ENCODE measurements at places on chromosomes 7 and 10. TPM values are rescaled to one million over a fixed set of nuclear protein-coding genes. Genes with fewer than 3 reads are reported as not detected.

The PRKCQ gene
- total RNA-seq: 42.9 TPM

DNA sequence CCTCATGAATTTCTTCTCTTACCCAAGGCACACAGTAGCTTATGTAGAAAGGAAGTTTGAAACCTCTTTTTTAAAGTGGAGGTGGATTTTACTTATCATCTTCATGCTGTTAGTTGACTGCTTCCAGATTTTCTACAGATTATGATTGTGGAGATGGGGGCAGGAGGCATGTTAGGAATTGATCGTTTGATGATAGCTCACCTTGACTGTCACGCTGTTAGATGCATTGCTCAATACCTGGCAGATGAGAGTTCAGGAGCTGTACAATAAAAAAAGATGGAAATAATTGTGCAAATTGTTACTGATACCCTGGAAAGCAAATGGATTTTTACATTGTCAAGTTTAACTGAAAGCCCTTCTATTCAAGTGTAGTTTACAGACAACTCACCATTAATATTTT is 340.3 kb downstream of the PLXDC2 start:
- no peak for DNase-seq

DNA sequence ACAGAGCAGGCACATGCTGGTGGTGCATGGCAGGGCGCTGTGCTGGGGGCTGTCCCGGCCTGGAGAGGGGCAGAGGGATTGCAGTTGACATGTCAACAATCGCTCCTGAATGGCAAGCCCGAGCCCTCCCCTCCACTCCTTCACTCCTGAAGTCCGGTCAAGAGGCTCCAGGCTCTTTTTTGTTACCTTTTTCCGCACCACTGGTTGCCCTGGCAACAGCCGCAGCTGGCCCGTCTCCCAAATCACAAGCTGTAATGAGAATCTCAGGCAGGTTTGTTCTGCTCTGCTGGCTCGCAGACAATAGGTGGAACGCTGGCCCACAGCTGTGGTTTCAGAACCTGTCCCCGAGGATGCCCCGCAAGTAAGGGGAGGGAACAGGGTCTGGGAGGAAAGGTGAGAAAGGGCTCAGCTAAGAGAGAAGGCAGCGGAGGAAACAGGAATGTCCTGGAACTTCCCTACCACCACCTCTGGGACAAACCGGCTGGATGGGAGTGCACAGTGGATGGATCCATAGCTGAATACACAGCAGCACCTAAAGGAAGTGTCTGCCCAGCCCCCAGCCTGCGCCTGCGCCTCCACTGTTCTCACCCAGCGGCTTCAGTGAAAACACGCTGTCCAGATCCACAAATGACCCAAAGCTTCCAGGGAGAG is 58.9 kb downstream of the CALML3 start:
- DNase-seq: no peak

The TAS2R60 gene
- not detected for total RNA-seq

- DNase-seq: no peak
Measured at GRCh38 chr10:55740110-55740509, 620.9 kb downstream of the ZWINT start.

DNA sequence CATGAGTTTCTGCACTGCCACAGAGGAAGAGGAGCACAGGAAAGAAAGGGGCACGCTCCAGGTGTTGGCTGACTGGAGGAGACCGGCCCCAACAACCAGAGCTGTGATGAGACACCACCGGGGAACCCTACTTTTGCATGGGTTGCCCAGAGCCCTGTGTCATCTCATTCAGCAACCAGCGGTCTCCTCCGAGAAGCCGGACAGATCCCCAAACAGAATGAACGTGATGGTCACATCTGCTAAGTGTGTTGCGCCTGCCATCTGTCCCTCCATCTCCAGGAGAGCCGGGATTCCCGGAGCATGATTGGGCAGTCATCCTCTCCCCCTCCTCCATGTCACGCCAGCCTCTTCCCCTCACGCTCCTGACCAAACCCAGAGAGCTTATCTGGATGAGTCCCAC is 22.9 kb downstream of the PARP12 start:
- DNase-seq: no peak

DNA sequence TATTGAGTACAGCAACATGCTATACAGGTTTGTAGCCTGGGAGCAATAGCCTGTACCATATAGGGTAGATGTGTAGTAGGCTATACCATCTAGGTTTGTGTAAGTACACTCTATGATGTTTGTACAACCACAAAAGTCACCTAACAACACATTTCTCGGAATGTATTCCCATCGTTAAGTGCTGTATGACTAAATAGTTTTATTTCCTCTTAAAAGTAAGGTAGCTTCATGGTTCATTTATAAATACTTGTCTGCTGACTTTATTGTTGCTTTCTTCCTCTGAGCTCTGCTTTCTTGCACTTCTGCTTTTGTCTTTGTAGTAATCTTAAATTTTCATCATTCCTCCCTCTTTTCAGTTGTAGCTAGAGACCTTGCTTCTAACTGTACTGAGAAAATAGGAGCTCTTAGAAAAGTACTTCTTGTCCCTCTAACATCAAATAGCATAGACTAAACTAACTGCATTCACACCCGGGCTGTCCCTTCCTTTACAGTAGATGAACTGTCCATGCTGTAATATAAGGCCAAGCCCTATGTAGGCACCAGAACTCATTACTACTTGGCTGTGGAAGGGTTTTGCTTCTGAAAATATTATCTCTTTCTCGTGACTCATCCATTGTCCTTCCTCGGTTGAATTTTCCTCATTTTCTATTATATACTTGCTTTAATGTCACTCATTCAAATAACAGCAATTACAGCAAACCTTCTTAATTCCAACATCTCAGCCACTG is 55.4 kb upstream of the FAM3C start:
- no peak for DNase-seq

The LIPK gene
- total RNA-seq: not detected

GRCh38 chr7:67022511-67022910 is 25.9 kb downstream of the TYW1 start:
- no peak for DNase-seq

GRCh38 chr10:79140085-79140793 is 71.5 kb downstream of the ZMIZ1 start:
- no peak for DNase-seq

- peak; percentile 2 for DNase-seq
Measured at GRCh38 chr10:64115908-64116643, 594.9 kb downstream of the REEP3 start.

DNA sequence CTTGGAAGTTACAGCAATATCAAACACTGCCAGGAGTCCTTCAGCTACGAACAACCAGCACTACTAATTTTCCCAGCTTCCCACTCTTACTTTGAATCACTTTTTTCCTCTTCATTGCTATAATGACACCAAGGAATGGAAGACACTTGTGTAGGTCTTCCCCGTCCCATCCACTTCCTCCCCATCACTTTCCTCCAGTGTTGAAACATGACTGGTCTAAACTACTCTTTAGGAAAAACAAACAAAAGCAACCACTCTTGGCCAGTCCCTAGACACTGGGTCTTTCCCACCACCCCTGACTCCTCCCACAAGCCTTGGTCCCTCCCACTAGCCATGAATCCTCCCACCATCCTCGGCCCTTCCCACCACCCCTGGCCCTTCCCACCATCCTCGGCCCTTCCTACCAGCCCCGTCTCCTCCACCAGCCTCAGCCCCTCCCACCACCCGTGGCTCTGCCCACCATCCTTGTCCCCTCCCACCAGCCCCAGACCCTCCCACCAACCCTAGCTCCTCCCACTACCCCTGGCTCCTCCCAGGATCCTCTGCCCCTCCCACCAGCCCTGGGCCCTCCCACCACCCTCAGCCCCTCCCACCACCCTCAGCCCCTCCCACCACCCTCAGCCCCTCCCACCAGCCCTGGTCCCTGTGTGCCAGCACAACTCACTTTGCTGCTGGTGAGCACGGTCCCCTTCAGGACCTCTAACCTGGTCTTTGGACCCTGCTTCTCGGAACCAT is 68.5 kb downstream of the CXCL12 start:
- peak; percentile 44 for DNase-seq

The TMEM225B gene
- 2.5 TPM for total RNA-seq

The REEP3 gene
- total RNA-seq: 19.0 TPM

The NUPR2 gene
- not detected for total RNA-seq

DNA sequence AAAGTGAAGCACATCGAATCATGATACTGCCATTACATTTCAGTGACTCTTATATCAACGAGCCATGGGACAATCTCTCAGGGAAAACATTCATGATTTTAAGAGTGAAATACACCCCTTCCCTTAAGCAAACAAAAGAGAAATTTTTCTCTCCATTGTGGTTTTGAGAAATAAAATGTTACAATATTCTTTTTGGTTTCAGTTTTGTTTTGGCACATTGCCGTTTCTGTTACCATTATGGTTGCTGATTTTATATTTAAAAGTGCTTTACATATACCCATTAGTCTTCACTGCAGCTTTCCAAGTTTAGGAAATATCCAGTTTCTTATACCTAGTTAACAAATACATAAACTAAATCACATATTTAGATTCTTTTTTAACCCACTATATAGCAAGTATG is 126.8 kb upstream of the SEM1 start:
- DNase-seq: no peak

DNA sequence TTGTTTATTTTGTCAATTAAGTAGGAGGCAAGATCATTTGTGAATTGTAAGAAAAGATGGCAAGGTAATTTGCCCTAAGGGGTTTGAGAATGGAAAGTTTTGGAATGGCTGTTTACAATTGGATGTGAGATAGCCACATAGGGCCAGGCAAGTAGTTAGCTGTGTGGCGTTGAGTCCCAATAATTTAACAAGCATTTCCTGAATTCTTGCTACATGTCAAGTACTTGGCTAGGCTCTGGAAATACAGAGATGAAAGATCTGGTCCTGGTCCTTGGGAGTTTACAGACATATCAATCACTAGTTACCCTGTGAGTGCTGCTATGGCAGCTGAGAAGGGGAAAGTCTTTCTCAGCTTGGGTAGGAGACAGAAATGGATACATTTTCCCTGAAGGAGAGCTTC is 401.6 kb downstream of the SUGCT start:
- no peak for DNase-seq

DNA sequence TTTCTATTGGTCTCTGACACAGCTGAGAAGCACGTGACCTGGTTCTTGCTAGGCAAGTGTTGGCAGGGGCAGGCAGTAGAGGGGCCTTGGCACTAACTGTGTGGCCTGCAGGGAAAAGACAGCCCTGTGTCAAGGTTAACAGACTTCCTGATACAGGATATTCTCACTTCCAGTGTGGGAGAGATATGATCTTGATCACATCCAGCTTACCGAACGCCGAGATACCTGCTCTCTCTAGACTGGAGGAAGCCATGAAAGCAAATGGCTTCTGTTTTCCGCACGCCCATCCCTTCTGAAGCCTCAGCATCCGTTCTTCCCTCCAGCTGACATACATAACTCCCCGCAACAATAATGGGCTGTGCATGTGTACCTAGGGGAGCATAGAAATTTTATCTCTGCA is 79.4 kb downstream of the VSTM4 start:
- no peak for DNase-seq

The ASB10 gene
- total RNA-seq: not detected

Measured in activated T-cell treated with anti-CD3 and anti-CD28 coated beads, Interleukin-2, amount 50 U/mL, for 72 hours (primary cell).